ENCODE measurements at places on chromosomes 5 and 9. TPM values are rescaled to one million over a fixed set of nuclear protein-coding genes. Genes with fewer than 3 reads are reported as not detected.

- H3K27me3 ChIP-seq = no peaks in the 10 kb centered on the region
- no peak for DNase-seq
- H3K4me3 ChIP-seq = no peak overlapping the region
- no peaks in the 10 kb centered on the region for H3K4me1 ChIP-seq
- no peak overlapping the region for H3K27ac ChIP-seq
Observed at GRCh38 chr5:168471785-168472184, 14.5 kb upstream of the RARS1 start.

Gene PGM5
- total RNA-seq = 190 TPM

DNA sequence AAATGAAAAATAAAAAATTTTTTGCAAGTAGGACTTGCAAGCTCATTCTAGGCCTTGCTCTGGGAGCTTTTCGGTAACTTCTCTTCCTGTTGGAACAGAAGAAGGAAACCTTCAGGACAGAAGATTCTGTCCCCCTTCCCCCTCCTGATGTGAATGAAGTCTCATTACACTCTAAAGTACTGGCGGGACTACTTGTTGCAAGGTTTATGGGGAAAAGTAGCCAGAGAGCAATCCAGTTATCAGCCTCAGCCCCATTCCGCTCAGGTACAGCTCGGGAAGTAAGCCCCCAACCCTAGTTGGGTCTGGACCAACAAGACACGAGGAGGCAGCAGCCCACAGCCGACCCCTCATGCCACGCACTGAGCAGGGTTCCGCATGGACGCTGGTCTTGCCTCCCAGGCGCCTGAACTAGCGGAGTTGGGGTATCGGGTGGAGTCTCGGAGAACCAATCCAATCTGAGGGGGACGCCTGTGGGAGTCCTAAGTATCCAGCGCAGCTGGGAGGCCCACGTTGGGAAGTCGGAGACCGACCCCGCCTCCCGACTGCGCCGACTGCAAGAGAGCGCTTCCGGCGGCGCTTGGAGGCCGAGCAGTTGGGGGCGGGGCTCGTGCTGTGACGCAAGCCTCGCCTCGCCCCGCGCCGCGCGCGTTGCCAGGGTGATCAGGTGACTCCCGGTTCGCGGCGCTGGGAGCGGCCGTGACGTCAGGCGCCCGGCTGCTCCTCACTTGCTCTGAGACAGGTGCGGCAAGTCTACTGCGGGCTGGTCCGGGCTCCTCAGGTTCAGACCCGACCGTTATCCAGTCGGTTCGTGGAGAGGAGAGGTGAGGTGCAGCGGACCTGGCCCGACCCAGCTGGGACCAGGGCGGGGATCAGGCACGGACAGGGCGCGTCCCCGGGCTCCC is at the start of gene CYSTM1:
Gene CYSTM1, plus strand, starts transcription at position 724 of the 902 bp plus-strand sequence. CDS start 19,278 bp downstream, outside the sequence.
- no peaks in the 10 kb centered on the region for H3K36me3 ChIP-seq
- peak within 1 kb of the TSS; percentile 89 for H3K4me3 ChIP-seq
- H3K27ac ChIP-seq = peak within 1 kb of the TSS; percentile 95
- H3K27me3 ChIP-seq = no peaks in the 10 kb centered on the region
- H3K4me1 ChIP-seq = peaks cover 49% of the 10 kb centered on the region

DNA sequence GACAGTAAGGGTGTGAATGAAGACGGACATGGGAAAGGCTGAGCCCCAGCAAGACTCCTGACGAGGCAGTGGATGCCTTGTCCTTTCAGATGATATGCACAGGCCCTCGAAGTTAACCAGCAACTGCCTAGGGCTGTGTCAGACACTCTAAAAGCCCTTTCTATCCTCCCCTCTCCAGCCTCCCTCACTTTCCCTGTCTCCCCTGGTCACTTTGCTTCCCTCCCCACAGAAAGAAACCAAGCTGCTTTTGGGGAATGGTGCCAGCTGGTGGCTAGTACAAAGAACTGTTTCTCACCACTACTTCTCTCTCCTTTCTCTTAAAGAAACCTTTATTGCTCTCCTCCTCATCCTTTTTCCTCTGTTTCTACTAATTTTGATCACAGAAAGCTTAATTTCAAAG is 21.4 kb downstream of the LHFPL2 start:
- H3K27ac ChIP-seq = no peak overlapping the region
- peaks cover 65% of the 10 kb centered on the region for H3K4me1 ChIP-seq
- no peak overlapping the region for H3K4me3 ChIP-seq
- no peak for DNase-seq

GRCh38 chr9:86246752-86247161 is 12.7 kb downstream of the C9orf153 start:
- H3K27me3 ChIP-seq = no peaks in the 10 kb centered on the region
- H3K4me3 ChIP-seq = peak overlapping the region; percentile 32
- H3K4me1 ChIP-seq = peaks cover 8% of the 10 kb centered on the region
- DNase-seq = peak; percentile 38

DNA sequence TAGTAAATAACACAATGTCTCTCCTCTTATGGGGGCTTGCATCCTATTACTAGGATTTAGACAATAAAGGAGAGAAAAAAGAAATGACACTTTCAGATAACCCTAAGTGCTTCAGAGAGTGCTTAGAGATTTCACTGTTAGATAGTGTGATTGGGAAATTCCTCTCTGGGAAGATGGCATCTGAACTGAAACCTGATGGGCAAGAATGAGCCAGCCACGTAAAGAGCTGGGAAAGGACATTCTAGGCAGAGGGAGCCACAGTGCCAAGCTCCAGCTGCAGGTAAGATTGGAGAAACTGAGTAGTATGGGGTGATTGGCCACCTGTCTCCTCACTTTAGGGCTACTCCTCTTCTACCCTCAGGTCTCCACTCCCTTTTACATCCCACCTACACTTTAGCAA is 14.5 kb downstream of the CDO1 start:
- H3K36me3 ChIP-seq = no peaks in the 10 kb centered on the region
- DNase-seq = no peak
- no peaks in the 10 kb centered on the region for H3K4me1 ChIP-seq
- H3K4me3 ChIP-seq = no peak overlapping the region

GRCh38 chr5:98321361-98321760 is 452.1 kb upstream of the RGMB start:
- H3K4me1 ChIP-seq = no peaks in the 10 kb centered on the region
- no peak overlapping the region for H3K27ac ChIP-seq
- H3K4me3 ChIP-seq = no peak overlapping the region
- no peak for DNase-seq

DNA sequence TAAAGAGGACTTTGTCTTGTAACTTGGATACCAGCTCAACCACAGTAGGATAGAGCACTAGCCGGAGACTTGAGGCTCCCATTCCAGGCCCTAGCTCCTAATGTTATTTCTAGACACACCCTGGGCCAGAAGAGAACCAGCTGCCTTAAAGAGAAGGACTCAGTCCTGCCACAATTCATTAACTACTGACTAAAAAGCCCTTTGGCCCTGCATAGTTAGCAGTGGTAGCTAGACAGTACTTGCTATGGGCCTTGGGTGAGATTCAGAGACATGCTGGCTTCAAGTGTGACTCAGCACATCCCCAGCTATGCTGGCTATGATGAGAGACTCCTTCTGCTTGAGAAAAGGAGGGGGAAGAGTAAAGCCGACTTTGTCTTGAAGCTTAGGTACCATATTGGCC is 47.3 kb downstream of the TMEM167A start:
- no peaks in the 10 kb centered on the region for H3K36me3 ChIP-seq
- H3K27me3 ChIP-seq = no peaks in the 10 kb centered on the region
- peaks cover 33% of the 10 kb centered on the region for H3K4me1 ChIP-seq
- no peak overlapping the region for H3K27ac ChIP-seq
- H3K4me3 ChIP-seq = no peak overlapping the region

Gene ANXA6
- total RNA-seq = 195 TPM

Gene MYOT
- 29.6 TPM for total RNA-seq

Gene CORO2A
- 0.14 TPM for total RNA-seq

GRCh38 chr5:142724821-142725220 is 38.9 kb upstream of the FGF1 start:
- H3K27me3 ChIP-seq = no peaks in the 10 kb centered on the region
- H3K27ac ChIP-seq = no peak overlapping the region
- H3K4me1 ChIP-seq = peaks cover 33% of the 10 kb centered on the region
- H3K4me3 ChIP-seq = no peak overlapping the region

DNA sequence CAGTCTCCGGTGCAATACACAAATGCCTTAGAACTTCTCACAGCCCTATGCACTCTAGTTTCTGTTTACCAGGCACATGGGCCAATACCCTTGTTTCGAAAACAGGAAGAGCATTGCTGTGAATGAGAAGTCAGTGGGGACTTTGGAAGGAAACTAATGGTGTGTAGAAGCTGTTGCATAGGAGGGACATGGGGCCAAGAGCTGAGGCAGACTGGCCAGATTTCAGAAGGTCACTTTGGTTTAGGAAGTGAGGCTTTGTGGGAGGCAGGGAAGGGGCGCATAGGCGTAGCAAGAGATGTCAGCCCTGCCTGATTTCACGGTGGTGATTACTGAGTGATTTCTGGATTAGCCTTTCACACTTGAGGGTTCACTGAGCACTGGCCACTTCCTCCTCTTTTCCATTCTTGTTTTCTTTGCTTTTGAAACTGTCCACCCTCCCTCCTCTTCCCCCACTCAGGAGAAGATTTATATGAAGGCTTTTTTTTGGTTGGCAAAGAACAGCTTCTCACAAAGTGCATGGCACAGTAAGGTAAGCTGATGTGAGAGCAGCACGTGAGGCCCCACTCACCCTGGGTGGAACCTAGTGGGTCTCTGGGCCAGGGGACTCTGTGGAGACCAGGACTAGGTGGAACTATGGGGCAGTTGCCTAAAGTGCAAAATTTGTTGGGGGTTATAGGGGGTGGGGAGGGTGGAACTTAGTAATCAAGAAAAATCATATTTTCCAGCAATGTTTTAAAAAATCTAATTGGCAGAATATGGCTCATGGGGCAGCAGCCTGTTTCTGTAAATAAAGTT is 6.1 kb upstream of the TMEM252 start:
- peak overlapping the region; percentile 59 for H3K27ac ChIP-seq
- no peaks in the 10 kb centered on the region for H3K36me3 ChIP-seq
- H3K4me1 ChIP-seq = peaks cover 16% of the 10 kb centered on the region
- no peak overlapping the region for H3K4me3 ChIP-seq
- no peak for DNase-seq
- H3K27me3 ChIP-seq = no peaks in the 10 kb centered on the region

DNA sequence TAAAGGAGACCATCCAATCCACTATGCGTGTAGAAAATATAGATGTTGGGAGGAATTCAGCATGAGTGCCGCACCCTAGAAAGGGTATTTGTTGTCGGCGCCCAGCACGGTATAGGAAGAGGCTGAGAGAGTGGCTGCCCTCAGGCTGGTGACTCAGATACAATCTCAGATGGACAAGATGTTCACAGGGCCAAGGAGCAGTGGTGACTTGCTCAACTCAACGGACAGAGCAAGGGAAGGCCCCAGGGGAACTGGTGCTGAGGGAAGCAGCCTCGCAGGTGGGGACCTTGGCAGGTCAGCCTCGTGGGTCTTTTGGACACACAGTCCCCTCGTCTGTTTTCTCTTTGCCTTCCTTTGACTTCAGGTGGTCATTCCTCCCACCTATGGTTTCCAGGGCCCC is 28.0 kb upstream of the IRX2 start:
- DNase-seq = no peak
- H3K27ac ChIP-seq = no peak overlapping the region
- peaks cover 41% of the 10 kb centered on the region for H3K27me3 ChIP-seq
- no peak overlapping the region for H3K4me3 ChIP-seq

DNA sequence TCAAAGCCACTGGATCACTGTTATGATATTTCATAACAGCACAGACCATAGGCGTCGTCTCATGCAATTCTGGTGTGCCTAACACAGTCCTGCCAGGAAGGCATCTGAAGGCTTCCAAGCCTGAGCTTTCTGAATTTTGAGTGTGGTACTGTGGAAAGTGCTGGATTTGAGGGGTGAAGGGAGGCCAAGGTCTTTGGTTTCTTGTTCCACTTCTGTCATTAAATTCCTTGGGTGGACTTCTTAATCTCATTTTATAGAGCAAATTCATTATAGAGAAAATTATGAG is 441.3 kb upstream of the PIK3R1 start:
- H3K27ac ChIP-seq = peak overlapping the region; percentile 68
- H3K4me3 ChIP-seq = no peak overlapping the region
- H3K4me1 ChIP-seq = peaks cover 3% of the 10 kb centered on the region
- H3K36me3 ChIP-seq = no peaks in the 10 kb centered on the region

DNA sequence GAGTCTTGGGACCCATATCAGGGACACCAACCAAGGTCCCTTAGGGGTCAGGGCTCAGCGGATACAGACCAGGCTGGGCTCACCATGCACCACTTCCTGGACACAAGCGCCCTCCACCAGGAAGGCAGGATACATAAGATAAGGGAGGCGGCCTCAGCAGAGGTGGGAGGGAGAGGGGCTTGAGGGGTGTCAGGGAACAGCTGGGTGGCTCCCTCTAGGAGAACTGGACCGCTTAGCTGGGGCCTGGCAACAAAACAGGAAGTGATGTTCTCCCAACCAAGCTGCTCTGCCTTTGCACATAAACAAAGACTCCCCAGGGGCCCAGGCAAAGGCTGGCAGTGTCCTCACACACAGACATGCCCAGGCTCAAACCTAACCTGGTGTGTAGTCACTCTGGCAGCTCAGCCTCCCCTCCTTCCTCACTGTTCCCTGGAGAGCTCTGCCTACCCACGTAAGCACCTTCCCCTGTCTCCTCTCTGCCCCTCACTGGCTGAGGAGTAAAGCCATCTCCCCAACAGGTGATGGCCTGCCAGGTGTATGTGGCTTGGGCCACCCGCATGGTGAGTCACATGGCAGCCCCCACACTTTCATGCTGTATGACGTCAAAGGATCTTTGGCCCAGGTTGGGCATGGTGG is 5.8 kb upstream of the BICD2 start:
- H3K4me3 ChIP-seq = no peak overlapping the region
- H3K36me3 ChIP-seq = no peaks in the 10 kb centered on the region

- no peak overlapping the region for H3K27ac ChIP-seq
- no peaks in the 10 kb centered on the region for H3K27me3 ChIP-seq
- no peak overlapping the region for H3K4me3 ChIP-seq
- no peaks in the 10 kb centered on the region for H3K36me3 ChIP-seq
Observed at GRCh38 chr5:44532981-44533380, 143.8 kb upstream of the FGF10 start.

Gene LARP1
- total RNA-seq = 148 TPM

Gene OLFM1
- 10.0 TPM for total RNA-seq

DNA sequence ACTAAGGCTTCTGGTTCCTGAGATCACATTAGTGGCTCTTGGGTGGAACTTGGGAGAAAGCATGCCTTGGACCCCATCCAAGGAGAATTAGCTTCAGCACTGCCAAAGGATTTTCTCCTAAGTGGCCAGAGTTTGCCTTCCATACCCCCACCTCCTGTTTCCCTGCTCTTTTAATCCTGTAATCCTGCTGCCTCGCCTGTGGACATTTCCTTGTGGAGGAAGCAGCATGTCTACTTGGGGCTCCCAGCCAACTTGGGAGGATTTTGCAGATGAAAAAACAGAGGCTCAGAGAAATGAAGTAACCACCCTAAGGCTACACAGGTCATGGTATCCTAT is 1.6 kb downstream of the ARSI start:
- H3K4me1 ChIP-seq = peaks cover 23% of the 10 kb centered on the region
- H3K27ac ChIP-seq = no peak overlapping the region
- H3K27me3 ChIP-seq = peaks cover 51% of the 10 kb centered on the region
- H3K36me3 ChIP-seq = no peaks in the 10 kb centered on the region
- DNase-seq = no peak

DNA sequence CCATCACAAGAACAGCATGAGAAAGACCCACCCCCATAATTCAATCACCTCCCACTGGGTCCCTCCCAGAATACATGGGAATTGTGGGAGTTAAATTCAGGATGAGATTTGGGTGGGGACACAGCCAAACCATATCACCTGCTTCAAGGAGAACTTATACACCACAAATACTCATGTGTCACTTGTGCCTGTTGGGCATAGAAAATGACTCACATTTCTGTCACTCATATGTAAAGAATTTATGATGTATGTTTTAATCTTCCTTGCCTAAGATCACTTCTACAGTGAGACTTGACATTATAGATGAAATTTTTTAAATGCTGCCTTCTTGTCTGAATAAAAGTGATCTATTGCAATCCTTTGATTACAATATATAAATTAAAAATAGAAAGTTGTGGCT is 23.0 kb upstream of the PRDM6 start:
- H3K27ac ChIP-seq = no peak overlapping the region
- H3K4me1 ChIP-seq = no peaks in the 10 kb centered on the region
- peaks cover 6% of the 10 kb centered on the region for H3K27me3 ChIP-seq
- no peak overlapping the region for H3K4me3 ChIP-seq

Gene ADAMTSL2
- 6.0 TPM for total RNA-seq
